Forelimb muscle (tissue), 1 donor: ENCODE measurements at places on chromosomes 12 and 14. TPM values are rescaled to one million over a fixed set of nuclear protein-coding genes. Genes with fewer than 3 reads are reported as not detected.

Gene FAM90A1
- 1.8 TPM for polyA plus RNA-seq

Gene ACVRL1
- polyA plus RNA-seq = 44.9 TPM

Gene CPM
- 2.5 TPM for polyA plus RNA-seq

Gene RASSF9
- polyA plus RNA-seq = 2.5 TPM

- DNase-seq = peak; percentile 43
Observed at GRCh38 chr12:54228471-54228870, 39.7 kb upstream of the SMUG1 start.

- no peak for DNase-seq
Observed at GRCh38 chr12:116492703-116493324, 66.4 kb upstream of the MAP1LC3B2 start.

GRCh38 chr14:30996892-30997659 is 28.4 kb upstream of the AP4S1 start:
- no peak for DNase-seq

DNA sequence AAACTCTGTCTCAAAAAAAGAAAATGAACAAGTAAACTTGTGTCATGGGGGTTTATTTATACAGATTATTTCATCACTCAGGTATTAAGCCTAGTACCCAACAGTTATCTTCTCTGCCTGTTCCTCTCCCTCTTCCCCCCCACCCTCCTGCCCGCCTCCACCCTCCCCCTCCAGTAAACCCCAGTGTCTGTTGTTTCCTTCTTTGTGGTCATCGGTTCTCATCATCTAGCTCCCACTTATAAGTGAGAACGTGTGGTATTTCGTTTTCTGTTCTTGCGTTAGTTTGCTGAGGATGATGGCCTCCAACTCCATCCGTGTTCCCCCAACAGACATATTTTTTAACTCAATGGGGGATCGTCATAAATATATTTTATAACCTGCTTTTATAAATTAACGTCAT is 12.3 kb downstream of the IL31 start:
- no peak for DNase-seq

DNA sequence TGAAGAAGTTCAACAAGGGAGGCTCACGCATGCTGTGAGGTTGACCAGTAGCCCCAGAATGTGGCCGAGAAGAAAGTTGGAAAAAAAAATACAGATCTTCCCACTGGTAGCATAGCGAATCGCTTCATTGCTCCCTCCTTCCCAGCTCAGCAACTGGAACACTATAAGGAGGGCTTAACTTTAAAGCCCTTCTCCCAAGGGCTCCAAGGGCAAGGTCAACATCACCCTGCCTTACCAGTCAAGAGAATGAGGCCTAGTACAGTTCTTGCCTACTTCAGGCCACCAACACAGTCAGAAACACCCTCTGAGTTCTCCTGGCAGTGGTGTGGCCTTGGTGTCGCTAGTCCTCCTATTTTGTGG is 14.4 kb downstream of the OXA1L start:
- DNase-seq = no peak

DNA sequence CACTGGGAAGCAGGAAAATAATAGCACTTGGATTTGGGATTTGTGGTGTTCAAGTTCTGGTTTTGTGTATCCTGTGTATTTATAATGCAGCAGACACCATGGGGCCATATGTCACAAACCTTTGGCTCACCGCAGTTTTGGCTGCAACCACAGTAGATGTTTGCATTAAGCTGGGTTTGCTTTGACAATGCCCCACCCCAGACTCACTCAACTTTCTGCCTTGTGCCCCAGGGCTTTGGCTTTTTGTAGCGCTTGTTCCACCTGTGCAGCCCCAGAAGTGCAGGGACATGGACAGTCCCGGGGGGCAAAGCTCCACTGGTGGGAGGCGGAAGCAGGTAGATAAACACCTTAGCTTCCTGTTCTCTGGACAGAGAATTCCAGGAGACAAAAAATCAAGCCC is 446.9 kb downstream of the MED13L start:
- no peak for DNase-seq
